ENCODE measurements at places on chromosomes 12 and 14.
A peak's percentile ranks its signal among the peaks of the same experiment; 100 is the strongest.

DNA sequence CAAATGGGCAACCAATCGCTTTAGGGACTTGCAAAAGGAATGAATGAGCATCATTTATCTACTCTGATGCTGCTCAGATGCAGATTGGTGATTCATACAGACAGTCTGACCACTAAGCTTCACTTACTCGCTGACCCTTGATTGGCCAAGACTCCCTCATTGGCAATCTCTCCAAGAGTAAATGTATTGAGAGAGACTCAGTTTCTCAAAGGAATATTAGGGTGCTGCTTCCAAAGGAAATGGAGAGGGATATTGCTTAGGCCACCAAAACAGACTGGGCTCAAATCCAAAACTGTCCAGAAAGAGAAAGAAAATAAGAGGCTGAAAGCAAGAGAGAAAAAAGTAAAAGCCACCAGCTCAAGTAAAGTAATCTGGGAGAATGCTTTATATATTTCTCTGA lies 785.2 kb downstream of the GALC start:
- DNase-seq = no peak

GRCh38 chr12:92446083-92446460 lies 256.7 kb upstream of the PLEKHG7 start:
- DNase-seq = no peak

GRCh38 chr14:43042408-43042807 lies 1435.7 kb downstream of the LRFN5 start:
- DNase-seq = no peak

- no peak for DNase-seq
Measured at GRCh38 chr12:96886998-96887677, 19.9 kb upstream of the NEDD1 start.

DNA sequence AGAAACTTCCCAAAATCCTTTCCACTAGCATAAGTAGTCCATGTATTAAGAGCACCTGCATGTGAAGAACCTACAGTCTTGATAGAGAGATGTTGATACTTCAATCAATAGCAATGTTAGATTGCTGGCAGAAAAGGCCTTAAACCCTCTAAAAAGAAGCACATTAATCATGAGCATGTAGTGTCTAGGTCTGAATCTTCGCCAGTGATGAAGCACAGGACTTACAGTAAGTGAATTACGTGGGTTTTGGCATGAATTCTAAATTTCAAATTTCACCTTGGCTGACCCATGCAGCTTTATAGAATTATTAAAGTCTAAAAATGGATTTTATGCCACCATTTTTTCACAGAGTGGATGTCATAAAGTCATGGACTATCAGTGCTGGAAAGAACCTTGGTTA lies 791.6 kb upstream of the NOVA1 start:
- DNase-seq = no peak

- no peak for DNase-seq
Measured at GRCh38 chr14:104973135-104973384, 5.1 kb downstream of the AHNAK2 start.

DNA sequence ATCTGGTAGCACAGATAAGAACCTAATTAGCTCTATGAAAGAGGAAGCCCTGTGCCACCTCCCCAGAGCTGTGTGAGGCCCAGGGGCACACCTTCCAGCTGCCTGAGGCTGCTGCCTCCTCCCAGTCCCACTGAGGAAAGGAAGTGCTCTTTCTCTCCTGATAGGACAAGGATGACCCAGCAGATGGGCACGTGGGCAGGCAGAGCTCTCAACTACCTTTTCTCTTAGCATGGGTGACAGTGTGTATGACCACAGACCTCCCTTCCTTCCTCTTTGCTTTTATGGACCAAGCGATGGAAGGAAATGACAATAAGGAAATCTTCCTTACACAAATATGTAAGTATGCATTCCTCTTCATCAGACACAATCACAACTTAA lies 127.6 kb upstream of the AMIGO2 start:
- DNase-seq = peak; percentile 67

DNA sequence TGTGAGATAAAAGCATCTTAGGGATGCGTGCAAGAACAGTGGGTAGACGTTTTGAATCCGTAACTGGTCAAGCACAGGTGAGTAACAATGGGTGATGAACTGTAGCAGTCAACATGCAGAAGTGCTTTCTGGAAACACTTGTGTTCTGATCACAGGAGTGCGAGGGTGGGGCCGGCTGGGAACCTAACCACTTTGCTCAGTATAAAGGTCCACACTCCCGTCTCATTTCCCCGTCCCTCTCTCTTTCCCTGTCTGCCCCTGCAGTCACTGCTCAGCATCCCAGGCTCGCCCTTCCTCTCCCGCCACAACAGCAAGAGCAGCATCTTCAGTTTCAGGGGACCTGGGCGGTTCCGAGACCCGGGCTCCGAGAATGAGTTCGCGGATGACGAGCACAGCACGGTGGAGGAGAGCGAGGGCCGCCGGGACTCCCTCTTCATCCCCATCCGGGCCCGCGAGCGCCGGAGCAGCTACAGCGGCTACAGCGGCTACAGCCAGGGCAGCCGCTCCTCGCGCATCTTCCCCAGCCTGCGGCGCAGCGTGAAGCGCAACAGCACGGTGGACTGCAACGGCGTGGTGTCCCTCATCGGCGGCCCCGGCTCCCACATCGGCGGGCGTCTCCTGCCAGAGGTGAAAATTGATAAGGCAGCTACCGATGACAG lies 127.1 kb downstream of the FIGNL2 start:
- DNase-seq = peak; percentile 13

- DNase-seq = no peak
Measured at GRCh38 chr12:55812088-55812487, 5.4 kb downstream of the SARNP start.

DNA sequence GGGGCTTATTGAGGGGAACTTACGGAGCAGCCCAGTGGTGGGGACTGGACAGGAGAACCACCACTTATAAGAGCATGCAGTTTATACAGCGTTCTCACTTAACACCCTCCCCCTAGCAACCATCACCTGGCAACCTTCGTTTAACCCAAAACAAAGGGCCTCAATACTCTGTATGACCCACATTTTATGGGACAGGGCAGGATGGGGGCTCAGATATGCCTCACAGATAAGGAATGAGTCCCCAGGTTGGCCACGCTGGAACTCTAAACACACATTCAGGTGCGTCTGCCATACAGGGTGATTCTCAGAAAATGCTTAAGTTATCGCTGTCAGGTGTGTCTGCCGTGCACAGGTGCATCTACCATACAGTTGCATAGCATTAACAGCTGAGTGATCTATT lies 99.2 kb downstream of the GCH1 start:
- DNase-seq = no peak

DNA sequence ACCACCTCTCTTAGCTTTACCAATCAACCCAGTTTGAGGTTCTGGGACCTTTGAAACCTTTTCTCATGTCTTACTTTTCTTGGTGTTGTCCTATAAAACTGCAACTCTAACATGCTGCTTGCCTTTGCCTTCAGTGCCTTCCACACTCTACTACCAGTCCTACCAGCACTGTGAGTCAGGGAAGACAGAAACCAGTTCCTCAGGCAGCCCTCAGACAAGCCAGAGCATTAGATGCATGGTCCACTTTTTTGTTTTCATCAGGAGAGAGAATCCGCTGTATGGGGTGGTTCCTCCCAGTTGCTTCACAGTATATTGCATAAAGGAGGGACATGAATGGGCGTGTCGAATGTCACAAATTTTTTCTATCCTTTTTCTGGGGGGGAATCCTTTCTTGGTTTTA lies 17.3 kb upstream of the KLRB1 start:
- no peak for DNase-seq

- peak; percentile 91 for DNase-seq
Measured at GRCh38 chr12:57846577-57847319, at the start of gene CTDSP2. Gene CTDSP2 (minus strand): TSS chr12:57846729. CDS start chr12:57846435, 294 bp downstream.

- DNase-seq = no peak
Measured at GRCh38 chr12:41556176-41556575, 368.1 kb downstream of the PDZRN4 start.

- DNase-seq = no peak
Measured at GRCh38 chr14:56115334-56115870, 2.8 kb upstream of the PELI2 start.

DNA sequence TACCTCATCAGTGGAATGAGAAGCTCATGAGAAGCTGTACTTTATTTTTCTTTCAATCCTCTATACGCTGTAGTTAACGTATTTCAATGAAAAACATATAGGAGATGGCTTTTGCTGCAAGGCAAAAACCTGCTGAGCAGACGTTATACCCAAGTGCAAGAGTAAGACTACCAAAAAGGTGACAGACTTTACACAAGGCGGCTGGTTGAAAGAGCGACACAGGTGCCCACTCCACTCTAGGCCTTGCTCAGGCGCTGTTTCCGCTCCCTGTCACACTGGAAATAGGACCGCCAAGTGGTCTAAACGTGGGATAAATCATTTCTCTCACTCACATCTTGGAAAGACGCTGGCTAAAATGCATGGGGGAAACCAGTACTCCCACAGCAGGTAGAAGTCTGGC lies 54.5 kb downstream of the PPP2R5C start:
- no peak for DNase-seq

- DNase-seq = no peak
Measured at GRCh38 chr12:43516045-43516444, 36.0 kb downstream of the ADAMTS20 start.

DNA sequence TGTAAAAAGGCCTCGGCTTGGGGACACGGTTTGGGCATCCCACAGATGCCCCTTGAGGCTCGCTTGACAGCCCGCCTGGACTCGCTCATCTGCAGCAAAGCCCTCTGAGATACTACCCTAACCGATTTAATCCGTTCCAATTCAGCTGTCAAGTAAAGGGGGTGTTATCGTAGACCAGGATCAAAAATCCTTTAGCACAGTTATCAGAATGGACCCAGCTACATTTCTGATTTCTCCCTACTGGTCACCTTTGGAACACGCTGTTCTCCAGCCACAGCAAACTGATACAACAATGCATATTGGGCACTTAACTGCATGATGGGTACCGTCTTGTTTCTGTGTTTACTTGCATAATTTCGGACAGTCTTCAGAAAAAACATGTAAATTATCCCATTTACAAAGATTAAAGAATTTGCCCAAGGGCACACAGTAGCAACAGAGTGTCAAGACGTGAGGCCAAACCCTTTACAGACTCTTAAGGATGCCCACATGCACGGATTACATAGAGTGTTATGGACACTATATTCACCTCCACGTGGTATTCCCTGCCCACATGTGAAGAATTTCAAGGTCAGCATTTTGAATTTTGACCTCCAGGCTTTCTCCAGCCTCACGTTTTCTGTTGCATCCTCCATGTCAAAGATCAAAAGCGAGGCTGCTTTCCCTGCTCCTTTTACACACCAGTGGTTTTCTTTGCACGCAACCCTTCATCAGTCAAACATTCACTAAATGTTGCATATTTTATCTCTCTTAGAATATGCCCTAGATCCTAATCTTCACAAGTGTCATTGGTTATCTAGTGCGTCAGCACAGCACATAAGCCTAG lies 3.2 kb upstream of the DUSP6 start:
- DNase-seq = no peak

DNA sequence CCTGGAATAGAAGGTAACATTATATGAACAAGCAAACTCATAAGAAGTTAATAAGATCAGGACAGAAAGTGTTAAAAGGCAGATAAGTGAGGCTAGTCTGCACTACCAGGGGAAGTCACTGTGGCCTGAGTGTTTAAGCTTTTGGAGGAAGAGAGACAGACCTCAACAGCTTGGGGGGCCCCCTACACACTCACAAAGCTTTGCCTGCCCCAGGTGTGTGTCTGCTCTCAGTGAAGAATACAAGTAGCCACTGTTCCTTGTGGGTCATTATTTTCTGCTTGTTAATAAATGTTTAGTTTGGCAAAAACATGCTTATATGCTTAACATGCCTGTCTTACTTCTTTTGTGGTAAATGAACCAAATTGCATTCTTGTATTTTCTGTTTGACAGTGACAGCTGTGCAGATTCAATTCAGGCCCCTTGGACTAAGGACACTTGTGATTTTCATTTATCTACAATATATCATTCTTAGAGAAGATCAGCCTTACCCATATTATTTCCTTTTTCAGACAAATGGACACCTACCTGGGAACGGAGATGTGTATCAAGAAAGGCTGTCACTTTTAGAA lies 50.7 kb upstream of the C12orf71 start:
- DNase-seq = no peak

GRCh38 chr14:86022031-86022629 lies 492.2 kb downstream of the FLRT2 start:
- no peak for DNase-seq

- DNase-seq = no peak
Measured at GRCh38 chr14:104855532-104856090, 9.5 kb upstream of the CEP170B start.

- DNase-seq = no peak
Measured at GRCh38 chr12:90917431-90917830, 37.5 kb downstream of the CCER1 start.

DNA sequence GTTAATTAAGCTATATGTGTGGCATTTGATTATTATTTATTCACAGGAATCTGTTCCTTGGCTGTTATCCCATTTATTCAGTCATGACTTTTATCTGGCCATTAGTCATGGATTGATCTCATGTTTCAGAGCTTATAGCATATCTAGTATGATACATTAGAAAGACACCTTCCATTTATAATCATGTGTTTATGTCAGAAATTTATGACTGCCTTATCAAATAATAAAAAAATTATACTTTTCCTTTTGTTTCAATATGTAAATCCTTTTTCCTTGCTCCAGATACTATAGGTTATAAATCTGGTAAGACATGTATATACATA lies 248.0 kb upstream of the PDE3A start:
- DNase-seq = no peak

DNA sequence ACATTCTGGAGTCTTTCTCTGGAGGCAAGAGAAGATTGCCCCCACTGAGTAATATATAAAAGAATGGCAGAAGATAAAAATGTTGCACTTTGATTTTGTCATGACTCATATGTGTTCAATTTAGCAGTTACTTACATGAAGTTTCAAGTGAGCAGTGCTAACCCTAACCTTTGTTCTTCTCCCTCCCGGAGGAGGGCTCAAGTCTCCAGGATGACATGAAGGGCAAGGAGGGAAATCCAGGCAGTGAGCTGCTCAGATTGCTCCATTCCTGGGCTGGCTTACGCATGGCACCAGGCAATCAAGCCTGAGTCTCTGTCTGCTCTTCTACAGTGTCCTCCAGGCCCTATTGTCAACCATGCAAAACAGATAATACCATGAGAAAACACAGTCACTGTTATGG lies 322.3 kb downstream of the DUSP6 start:
- DNase-seq = no peak

- DNase-seq = no peak
Measured at GRCh38 chr14:72869407-72870329, 24.2 kb downstream of the DPF3 start.

All from GM06990 (cell line).